ENCODE measurements at places on chromosomes 13 and 19.

DNA sequence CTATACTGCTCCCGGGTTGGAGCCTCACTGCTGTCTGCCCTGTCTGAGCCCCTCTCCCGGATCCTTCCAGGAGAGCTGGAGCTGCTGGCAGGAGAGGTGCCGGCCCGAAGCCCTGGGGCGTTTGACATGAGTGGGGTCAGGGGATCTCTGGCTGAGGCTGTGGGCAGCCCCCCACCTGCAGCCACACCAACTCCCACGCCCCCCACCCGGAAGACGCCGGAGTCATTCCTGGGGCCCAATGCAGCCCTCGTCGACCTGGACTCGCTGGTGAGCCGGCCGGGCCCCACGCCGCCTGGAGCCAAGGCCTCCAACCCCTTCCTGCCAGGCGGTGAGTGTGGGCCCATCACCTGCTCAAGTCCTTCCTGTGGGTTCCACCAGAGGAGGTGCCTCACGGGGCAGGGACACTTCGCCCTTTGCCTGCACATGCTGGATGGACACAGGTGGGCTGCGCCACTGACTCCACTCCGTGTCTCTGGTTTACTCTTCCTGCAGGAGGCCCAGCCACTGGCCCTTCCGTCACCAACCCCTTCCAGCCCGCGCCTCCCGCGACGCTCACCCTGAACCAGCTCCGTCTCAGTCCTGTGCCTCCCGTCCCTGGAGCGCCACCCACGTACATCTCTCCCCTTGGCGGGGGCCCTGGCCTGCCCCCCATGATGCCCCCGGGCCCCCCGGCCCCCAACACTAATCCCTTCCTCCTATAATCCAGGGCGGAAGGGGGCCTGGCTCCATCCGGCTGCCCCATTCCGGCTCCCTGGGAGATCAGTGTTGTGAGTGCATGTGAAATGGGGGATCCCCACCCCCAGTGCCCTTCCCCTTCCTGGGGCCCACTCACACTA, 19.8 kb downstream of the EPN1 start:
- no peak for DNase-seq

DNA sequence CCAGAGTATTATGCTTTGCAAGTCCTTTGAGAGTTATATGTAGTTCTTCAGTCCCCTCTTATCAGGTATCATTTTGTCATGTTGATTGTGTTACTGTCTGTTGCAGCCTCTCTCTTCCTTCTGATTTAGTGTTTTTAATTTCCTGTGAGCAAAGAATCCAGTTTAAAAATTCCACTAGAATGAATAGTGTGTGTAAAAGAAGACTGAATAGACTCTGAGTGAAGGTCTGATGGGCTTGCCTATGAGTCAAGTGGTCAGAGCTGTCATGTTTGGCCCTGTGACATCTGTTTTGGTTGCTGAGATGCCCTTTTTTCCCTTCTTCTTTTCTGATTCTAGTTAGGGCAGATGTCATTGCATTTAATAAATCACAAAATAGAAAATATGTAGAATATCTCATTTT, 23.3 kb upstream of the KCTD4 start:
- no peak for DNase-seq

GRCh38 chr19:38670921-38671398, 23.5 kb downstream of the ACTN4 start:
- no peak for DNase-seq

- DNase-seq, result no peak
Observed at GRCh38 chr13:45817833-45818232, 33.7 kb downstream of the SIAH3 start.

DNA sequence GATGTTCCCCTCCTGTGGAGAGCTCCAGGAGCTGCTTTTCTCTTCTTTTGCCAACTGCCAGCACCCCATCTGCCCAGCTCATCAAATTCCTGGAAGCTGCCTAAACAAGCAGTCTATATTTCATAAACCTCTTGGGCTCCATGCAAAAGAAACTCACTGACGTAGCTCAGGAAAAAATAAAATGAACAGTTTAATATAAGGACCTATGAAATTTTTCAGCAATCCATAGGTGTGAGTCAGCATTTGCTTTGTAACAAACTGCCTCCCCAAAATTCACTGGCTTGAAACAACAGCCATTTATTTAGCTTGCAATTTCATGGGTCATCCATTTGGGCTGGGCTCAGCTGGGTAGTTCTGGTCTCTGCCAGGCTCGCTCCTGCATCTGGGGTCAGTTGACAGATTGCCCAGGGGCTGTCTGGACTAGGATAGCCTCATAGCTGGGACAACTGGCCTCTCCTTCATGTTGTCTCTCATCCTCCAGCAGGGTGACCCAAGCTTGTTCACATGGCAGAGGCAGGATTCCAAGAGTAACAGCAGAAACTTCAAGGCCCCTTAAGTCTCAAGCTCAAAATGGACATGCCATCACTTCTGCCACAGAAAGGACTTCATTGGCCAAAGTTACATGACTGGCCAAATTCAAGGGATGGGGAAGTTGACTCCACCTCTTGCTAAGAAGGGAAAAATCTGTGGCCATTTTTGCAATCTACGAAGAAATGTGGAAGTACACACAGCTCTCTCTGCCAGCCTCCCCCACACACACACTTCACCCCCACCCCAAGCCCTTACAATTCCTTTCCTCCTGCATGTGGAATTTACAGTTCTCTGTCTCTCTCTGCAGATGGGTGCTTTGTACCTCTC, 7.9 kb upstream of the PVR start:
- no peak for DNase-seq

DNA sequence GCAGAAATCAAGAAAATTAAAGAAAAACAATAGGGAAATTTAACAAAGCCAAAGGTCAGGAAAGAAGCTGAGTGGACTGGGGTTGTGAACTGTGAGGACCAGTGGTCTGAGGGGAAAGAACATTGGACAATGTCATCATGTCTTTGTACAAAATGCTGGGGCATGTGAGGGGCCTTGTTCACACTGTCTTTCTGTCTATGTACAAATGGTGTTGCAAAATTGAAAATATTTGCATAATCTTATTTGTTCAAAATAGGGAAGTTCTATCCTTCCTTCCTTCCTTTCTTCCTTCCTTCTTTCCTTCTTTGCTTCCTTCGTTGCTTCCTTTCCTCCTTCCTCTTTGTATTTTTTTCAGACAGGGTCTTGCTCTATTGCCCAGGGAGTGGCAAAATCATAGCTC, 79.2 kb upstream of the SCEL start:
- no peak for DNase-seq

GRCh38 chr13:40651866-40652587, 14.4 kb downstream of the FOXO1 start:
- no peak for DNase-seq

- DNase-seq, result no peak
Observed at GRCh38 chr19:33697766-33698165, 76.0 kb downstream of the CHST8 start.

DNA sequence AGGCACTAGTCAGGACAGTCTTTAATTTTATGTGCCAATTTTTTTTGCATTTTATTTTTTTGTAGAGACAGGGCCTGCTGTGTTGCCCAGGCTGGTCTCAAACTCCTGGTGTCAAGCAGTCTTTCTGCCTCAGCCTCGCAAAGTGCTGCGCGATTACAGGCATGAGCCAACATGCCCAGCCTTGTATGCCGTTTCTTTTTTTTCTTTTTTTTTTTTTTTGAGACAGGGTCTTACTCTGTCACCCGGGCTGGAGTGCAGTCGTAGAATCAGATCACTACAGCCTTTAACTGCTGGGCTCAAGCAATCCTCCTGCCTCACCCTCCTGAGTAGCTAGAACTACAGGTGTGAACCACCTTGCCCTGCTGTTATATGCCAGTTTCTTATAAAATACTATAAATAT, 26.4 kb downstream of the BORA start:
- no peak for DNase-seq

GRCh38 chr13:30186634-30187415, 120.5 kb downstream of the KATNAL1 start:
- no peak for DNase-seq

- DNase-seq, result no peak
Observed at GRCh38 chr13:109703250-109703649, 83.1 kb downstream of the IRS2 start.

GRCh38 chr13:41821238-41821594, 139.7 kb downstream of the VWA8 start:
- no peak for DNase-seq

Measured in NCI-H1694 (cell line).